ENCODE measurements at places on chromosomes 5 and 9.

DNA sequence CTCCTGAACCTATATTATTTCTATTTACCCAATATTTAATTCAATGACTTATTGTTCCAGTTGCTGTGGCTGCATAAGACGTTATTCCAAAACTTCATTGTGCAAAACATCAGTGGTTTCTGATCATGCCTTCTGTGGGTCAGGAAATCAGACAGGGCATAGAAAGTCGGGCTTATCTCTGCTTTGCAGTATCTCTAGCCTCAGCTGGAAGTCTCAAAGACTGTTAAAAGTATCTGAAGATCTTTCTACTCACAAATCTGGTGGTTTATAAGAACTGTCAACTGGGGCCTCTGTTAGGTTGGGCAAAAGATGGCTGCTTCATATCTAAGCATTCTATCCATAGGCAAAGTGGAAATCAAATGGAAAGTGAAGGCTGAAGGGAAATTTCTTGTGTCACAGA, 687.7 kb upstream of the ARRDC3 start:
- DNase-seq = no peak

DNA sequence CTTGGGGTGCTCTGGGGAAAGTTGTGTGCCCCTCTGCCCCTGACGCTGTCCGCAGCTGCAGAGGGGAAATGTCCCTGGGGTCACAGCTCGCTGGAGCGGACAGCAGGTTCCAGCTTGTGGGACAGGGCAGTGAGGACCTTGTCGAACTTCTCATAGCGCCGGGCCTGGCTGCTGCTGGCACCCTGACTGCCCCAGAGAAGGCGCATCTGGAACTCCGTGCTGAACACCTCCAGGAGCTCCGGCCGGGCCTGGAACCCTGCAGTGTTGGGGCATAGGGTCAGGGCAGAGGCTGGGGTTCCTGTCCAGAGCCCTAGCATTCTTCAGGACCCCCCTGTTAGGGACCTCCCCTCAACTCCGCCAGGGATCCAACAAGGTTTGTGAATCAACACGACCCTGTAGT, 3.6 kb upstream of the TOR2A start:
- DNase-seq = no peak

DNA sequence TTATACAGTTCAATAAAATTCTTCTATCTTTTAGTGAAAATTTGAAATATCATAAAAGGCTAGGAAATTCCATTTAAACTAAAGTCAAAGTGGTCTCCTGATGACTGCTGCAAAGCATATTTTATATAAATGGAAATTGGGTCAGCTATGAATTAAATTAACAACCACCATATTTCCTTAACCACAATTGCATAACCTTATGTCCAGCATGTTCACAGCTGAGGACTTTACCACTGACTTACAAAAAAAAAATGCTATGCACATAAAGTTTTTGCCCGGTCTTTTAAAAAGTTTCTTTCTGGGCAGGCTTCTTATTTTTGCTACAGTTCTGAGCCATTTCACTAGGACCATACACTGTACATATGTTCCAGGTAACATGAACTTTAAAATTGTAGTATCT, 208.6 kb upstream of the RGMB start:
- peak; percentile 75 for DNase-seq

DNA sequence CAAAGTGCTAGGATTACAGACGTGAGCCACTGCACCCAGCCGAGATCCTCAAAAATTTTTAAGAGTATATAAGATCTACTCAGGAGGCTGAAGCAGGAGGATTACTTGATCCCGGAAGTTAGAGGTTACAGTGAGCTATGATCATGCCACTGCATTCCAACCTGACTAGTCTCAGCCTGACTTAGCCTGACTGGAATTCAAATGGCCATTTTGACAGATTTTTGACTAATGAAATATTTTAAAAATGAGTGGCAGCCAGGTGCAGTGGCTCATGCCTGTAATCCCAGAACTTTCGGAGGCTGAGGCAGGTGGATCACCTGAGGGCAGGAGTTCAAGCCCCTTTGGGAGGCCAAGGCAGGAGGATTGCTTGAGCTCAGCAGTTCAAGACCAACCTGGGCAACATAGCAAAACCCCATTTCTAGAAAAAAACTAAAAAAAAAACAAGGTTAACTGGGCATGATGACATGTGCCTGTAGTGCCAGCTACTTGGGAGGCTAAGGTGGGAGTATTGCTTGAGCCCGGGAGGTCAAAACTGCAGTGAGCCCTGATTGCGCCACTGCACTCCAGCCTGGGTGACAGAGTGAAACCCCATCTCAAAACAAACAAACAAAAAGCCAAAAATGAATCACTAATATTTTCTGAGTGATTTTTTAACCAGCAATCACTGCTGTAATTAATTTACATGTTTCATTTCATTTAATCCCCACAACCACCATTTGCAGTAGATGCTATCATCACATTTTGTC, 16.6 kb downstream of the ATOX1 start:
- peak; percentile 89 for DNase-seq

- DNase-seq = no peak
Observed at GRCh38 chr9:27436234-27436633, 87.9 kb upstream of the IFNK start.

- no peak for DNase-seq
Observed at GRCh38 chr5:59598547-59598874, 295.0 kb downstream of the PDE4D start.

DNA sequence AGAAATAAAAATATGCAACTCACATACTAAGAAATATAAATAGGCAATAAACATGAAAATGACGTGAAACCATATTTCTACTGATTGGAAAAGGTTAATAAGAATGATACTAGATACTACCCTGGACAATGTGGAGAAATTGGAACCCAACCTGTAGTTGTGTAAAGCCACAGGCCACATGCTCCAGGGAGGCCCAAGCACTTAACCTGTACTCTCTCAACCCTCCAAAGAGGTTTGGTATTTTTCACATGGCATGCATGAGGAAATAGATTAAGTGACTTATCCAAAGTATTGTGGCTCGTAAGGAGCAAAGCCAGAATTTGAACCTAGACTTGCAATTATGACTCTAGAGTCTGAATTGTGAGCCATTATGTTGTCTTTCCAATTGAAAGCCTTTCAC, 13.4 kb downstream of the LIFR start:
- no peak for DNase-seq

DNA sequence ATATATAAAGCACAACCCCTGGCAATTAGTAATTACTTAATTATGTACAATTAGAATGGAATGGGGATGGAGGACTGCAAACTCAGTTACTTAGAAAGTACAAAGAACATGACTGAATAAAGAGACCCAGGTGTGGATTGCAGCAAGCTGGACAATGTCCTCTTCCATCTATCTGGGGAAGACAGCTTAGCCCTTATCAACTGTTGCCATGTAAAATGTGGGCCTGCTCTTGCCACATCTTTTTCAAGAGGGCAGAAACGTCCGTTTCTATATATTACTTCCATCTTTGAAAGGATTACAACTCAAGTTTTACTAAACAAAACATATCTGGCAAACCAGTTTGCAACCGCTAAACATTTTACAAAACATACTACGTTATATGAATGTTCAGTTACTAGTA, 26.2 kb downstream of the GOLPH3 start:
- no peak for DNase-seq

GRCh38 chr9:26310294-26310693, 582.3 kb downstream of the CAAP1 start:
- DNase-seq = peak; percentile 77

DNA sequence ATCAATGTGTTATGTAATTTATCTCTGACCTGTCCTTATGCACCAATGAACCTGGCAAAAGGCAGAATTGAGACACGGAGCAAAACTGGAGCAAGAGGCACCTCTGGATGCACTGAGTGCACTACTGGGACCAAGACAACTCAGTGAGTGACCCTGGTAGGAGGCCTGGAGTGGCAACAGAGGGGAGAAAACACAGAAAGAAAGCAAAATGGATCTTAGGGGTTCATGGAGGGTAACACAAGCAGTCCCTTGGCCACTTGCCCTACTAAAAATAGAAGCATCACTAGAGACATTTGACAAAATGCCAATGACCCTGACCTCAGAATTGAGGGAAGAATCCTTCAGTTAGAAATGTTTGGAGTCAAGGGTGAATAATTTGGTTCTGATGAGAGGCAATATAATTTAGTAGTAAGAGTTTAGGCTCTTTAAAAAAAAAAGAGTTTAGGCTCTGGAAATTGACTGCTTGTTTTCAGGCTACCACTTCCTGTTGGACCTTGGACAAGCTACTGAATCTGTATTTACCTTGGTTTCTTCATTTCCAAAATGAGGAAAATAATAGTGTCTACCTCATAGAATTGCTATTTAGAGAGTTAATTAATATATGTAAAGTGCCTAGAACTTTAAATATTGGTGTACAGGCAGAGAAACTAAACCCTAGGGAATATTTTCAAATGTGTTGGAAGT, 234.9 kb upstream of the TARS1 start:
- DNase-seq = no peak

- no peak for DNase-seq
Observed at GRCh38 chr5:75558221-75558620, 46.5 kb downstream of the POLK start.

DNA sequence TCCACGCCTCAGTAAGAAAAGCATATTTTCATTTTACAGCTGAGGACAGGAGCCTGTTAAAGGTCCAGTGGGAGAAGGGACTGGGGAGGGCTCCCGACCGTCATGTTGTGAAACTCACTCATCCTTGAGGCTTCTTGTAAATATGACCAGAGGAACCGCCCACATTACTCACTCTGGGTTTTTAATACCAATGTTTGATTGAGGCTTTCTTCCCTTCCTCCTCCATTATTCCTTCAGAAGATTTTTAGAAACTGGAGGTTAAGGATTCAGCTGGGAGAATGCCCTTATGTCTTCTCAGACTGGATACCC, 61.4 kb upstream of the GLRX start:
- peak; percentile 86 for DNase-seq

DNA sequence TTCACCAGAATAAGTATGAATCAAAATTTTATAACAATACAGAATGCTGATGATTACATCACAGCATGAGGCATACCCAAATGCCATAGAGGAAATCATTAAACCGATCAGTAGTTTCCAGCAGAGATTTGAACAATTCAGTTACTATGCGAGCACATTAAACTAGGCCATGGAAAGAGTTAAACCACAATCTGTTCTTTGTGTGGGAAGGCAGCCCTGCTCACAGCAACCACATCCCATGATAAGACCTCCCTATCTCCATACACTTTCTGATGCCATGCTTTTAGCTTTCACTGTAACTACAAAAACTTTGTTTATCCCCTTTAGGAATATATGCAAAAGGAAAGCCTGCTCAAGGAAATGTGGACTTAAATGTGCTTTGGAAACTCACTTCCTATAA, 4.5 kb downstream of the NFIB start:
- peak; percentile 88 for DNase-seq

GRCh38 chr5:129912601-129913255, 8.5 kb downstream of the CHSY3 start:
- DNase-seq = no peak

DNA sequence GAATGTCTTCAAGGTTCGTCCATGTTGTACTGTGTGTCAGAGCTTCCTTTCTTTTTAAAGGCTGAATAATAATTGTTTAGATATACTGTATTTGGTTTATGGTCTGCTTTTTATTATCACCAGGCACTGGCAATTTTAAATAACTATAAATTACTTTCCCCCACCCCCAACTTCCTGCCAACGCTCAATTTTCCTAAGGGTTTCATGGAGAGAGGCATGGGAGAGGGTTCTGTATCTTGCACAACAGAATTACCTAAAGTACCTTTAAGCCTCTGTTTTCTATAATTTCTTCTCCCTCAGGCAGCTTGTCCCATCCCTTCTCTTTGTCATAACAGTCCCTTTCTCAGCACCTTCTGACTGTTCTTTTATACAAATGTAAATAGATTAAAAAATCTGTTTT, 10.4 kb downstream of the PSAT1 start:
- DNase-seq = no peak

- peak; percentile 50 for DNase-seq
Observed at GRCh38 chr9:2319421-2319820, 302.2 kb upstream of the VLDLR start.

DNA sequence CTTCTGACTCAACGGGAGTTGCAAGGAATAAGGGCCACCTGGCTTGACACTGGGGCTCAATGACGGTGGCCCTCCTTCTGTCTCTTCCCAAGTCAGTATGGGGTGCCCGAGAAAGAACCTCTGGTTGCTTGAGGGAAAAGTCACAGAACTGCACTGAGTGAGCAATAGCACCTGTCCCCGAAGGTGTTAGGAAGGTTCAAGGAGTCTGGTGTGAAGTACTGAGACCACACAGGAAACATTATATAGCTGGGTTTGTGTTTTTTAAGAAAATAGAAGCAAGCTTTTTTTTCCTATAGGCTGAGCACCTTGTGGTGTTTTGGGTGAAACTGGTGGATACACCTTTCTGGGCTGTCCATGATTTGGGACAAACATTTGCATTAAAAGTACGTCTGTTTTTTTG, 62.9 kb downstream of the SPIN1 start:
- DNase-seq = no peak

DNA sequence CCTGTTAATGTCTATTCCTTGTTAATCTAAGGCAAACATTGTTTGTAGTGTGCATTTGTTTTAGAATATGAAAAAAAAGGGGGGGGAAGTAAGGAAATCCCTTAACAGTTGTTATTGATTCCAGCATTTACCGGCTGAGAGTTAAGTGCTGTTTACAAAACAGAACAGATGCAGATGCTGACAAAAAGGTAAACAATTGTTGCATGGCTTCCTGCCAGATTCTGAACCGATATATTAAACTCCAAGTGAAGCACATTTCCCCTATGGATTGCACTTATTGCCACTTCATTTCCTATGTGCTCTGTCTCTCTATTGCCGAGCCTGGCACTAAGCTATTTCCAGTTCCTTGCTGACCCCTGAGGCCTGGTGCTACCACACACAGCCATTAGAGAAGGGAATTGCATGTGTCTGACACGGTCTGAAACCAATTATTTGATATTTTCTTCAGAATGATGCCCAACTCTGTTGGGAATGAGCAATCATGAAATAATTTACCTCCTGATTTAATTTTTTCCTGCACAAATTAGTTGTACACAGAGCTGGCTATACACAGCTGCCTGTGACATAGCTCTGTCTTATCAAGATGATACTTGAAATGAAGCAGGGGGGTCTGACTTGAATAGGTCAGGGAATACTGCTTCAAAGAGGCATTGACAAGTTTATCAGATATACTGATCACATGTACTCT, 109.8 kb downstream of the KIAA0825 start:
- DNase-seq = no peak

DNA sequence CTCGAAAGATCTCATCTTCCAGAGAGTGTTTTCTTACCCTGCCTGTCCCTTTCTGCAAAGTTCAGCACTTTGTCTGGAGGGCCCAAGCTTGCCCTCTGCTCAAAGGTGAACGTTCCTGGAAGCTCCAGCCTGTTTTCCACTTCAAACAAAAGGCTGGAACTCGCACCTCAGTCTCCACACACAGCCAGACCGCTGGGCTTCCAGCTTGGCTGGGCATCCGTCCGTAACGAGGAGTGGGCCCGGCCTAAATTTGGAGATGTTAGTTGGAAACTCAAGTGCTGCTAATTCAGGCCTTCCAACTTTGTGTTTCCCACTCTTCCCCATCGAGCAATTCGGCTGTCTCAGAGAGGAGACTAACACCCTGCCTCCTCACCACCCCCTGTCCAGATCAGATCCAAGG, 35.1 kb downstream of the FGF18 start:
- DNase-seq = no peak

DNA sequence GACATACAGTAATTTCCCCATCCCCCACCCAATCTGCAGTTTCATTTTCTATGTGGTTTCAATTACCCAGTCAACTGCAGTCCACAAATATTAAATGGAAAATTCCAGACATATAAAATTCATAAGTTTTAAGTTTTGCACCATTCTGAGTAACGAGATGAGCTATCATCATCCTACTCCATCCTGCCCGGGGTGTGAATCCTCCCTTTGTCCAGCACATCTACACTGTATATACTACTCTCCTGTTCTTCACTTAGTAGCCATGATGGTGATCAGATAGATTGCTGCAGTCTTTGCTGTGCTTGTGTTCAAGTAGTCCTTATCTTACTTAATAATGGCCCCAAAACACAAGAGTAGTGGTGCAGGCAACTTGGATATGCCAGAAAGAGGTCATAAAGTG, 11.3 kb downstream of the OXCT1 start:
- DNase-seq = no peak

Measured in iris pigment epithelial cell (primary cell).